Activated naive CD4-positive, alpha-beta T cell treated with anti-CD3 and anti-CD28 coated beads, Interleukin-2, amount 10 ng/mL, durations not matched to agents 7 days and 5 days (primary cell): ENCODE measurements at places on chromosomes 3 and 15.

DNA sequence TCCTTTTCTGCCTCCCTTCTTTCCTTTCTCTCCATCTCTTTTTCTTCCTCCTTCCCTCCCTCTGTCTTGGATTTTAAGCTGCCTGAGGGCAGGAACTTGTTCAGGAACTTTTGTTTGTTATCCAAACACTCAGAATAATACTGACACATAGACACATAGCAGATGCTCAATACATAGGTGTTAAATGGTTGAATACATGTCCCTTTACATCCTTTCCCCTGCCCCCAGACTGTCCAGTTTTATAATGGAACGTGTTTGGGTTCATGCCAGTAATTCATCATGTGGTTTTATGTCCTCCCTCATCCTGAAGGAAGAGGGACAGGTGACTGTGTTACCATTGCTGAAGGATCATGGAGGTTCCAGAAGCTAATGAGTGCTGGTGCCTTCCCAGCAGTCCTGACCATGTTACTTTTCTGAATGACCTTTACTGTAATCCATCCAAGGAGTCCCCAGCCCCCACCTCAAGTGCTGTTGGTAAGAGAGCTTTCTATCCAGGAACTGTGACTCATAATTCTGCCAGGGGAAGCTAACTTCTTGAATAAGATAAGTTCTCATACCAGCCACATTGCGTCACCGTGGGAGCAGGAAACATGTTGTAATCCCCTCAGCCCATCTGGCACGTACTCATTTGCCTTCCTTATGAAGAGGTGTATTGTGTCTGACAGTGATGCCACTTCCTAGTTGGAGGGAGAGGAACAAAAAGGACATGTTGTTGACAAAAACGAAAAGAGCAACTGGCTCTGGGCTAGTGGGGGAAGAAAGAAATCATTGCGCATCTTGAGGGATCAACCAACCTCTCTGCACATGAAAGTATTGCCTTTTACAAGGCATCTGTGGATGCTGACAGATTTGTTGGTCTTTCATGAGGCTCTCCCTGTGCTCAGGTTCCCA is 52.4 kb downstream of the IL1RAP start:
- peak; percentile 61 for DNase-seq
- H3K36me3 ChIP-seq: peaks cover 18% of the 10 kb centered on the region
- H3K4me3 ChIP-seq: no peak overlapping the region
- H3K27ac ChIP-seq: peak overlapping the region; percentile 33
- peaks cover 19% of the 10 kb centered on the region for H3K4me1 ChIP-seq

DNA sequence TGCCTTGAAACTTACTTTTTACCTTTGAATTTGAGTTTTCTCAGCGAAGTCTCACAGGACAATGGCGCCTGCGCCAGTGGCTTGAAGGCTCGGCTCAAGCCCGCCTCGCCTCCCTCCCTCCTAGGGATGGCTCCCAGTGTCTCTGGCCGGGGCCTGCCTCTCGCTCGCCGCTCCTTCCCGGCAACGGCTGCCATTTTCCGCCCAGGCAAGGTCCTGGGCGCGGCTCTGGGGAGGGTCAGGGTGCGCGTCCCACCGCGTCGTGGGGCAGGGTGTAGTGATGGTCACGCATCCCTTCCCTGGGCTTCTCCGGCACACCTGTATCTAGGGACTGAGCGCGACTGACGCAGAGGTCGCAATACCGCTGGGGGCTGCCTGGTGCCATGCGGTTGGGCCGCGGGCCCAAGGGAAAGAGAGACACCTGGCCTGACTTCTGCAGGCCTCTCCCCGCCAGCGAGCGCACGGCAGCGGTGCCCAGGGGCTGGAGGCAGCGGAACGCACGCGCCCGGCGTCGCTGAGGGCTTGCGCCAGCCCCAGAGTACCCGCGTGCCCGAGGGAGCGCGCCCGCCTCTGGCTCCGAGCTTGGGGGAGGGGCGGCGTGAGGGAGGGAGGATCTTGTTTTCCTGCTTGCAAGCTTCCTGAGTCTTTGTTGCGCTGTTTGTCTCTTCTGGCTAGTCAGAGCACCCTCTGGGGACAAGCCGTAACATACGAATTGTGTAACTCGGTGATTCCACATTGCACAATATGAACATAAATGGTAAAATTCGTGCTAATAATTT is 20.7 kb upstream of the FEM1B start:
- H3K27me3 ChIP-seq: peaks cover 35% of the 10 kb centered on the region
- peaks cover 6% of the 10 kb centered on the region for H3K4me1 ChIP-seq

DNA sequence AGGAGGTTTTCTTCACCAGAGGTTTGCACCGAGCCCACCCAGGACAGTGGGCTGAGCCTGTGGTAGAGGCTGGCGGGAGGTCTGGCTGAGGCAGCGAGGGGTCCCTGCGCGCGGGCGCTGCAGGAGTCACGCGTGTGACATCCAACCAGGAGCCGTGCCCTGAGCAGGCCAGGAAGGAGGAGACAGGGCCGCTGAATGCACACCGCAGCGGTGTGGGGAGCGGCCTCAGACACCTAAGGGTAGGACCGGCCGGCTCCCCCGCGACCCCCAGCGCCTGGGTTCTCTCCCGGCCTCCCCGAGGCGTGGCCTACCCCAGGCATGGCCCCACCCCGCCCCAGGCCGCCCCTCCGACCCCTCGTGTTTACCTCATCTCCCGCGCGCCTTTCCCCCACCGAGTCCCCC is 412 bp downstream of the SLC41A3 start:
- peak; percentile 70 for DNase-seq
- peak overlapping the region; percentile 87 for H3K27ac ChIP-seq
- H3K4me3 ChIP-seq: peak overlapping the region; percentile 85
- no peaks in the 10 kb centered on the region for H3K27me3 ChIP-seq
- H3K36me3 ChIP-seq: peaks cover 3% of the 10 kb centered on the region
- peaks cover 24% of the 10 kb centered on the region for H3K4me1 ChIP-seq

- no peaks in the 10 kb centered on the region for H3K27me3 ChIP-seq
- no peaks in the 10 kb centered on the region for H3K36me3 ChIP-seq
- no peak overlapping the region for H3K27ac ChIP-seq
- H3K4me3 ChIP-seq: no peak overlapping the region
Observed at GRCh38 chr3:84100861-84101260, 857.9 kb upstream of the CADM2 start.

DNA sequence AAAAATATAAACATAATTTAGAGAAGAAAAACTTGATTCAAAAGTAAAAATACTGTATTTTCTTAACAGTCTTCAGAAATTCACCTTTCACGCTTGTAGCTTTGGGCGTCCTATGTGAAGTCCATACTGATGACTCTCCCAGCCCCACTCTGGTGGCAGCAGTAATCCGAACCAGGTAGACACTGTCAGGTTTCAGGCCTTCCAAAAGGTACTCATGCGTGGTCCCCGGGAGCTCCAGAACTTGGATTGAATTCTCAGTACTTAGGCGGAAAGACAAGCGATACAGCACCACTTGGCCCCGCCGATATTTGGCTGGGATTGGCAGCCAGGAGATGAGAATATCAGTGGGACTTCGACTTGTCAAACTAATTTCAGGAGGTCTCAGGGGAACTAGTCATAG is 69.7 kb downstream of the PRTG start:
- no peak for DNase-seq
- no peaks in the 10 kb centered on the region for H3K4me1 ChIP-seq
- H3K27ac ChIP-seq: no peak overlapping the region
- H3K4me3 ChIP-seq: no peak overlapping the region
- H3K36me3 ChIP-seq: no peaks in the 10 kb centered on the region

DNA sequence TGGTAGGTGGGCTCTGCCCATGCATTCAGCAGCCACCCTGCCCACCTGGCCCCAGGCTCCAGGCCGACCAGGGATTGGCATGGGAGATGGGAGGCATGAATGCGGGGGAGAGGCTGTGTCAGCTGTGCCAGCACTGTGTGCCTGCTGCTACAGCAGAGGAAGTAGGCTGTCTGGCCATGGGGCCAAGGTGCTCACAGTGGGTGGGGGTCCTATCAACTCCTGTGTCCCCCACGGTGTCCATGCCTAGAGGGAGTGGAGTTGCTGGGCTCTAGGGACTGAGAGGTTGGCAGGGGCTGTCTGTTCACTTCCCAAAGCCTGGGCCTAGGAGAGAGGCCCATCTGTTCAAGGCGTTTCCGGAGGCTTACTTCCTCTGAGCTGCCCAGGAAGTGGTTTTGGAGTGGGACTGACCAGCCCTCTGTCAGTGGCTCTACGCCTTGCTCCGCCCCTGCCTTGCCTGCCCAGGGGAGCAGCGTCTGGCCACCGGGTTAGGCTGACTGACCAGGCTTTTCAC is 5.8 kb downstream of the PRKCD start:
- H3K4me3 ChIP-seq: no peak overlapping the region
- H3K27me3 ChIP-seq: no peaks in the 10 kb centered on the region
- DNase-seq: no peak
- peaks cover 42% of the 10 kb centered on the region for H3K4me1 ChIP-seq
- H3K36me3 ChIP-seq: no peaks in the 10 kb centered on the region

DNA sequence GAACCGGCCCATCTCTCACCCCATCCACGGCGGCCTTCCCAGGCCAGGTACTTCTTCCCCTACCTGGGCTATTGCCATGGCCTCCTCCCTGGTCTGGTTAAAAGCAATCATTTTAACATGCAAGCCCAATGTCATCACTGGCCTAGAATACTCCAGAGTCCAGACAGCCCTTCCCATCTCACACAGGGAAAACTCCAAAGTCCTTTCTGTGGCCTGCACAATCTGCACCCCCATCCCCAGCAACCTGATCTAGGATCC is 45.8 kb upstream of the SLCO2A1 start:
- no peak for DNase-seq
- H3K27ac ChIP-seq: no peak overlapping the region
- H3K4me3 ChIP-seq: no peak overlapping the region
- H3K36me3 ChIP-seq: no peaks in the 10 kb centered on the region

- peaks cover 12% of the 10 kb centered on the region for H3K4me1 ChIP-seq
- no peaks in the 10 kb centered on the region for H3K36me3 ChIP-seq
- no peak overlapping the region for H3K27ac ChIP-seq
- DNase-seq: no peak
- no peaks in the 10 kb centered on the region for H3K27me3 ChIP-seq
- no peak overlapping the region for H3K4me3 ChIP-seq
Observed at GRCh38 chr3:100269001-100269400, 8.2 kb downstream of the TBC1D23 start.

- H3K4me3 ChIP-seq: no peak overlapping the region
- no peaks in the 10 kb centered on the region for H3K36me3 ChIP-seq
- no peak overlapping the region for H3K27ac ChIP-seq
- DNase-seq: no peak
- no peaks in the 10 kb centered on the region for H3K27me3 ChIP-seq
- H3K4me1 ChIP-seq: no peaks in the 10 kb centered on the region
Observed at GRCh38 chr3:177459401-177459800, 262.1 kb upstream of the TBL1XR1 start.

DNA sequence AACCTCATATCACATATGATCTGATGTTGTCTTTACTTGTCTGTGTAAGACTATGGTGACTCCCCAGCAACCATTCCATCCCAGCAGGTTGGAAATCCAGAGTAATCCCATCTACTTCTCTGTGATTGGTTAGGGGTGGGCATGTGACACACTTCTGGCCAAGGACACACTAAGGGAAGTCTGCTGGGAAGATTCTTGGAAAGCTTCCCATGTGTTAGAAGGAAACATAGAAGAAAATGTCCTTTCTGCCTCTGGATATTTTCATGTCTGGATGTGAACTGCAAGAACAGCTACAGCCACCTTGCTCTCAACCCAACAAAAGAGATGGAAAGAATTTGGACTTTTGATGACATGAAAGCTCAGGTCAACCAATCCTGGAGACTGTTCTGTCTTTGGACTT is 2.6 kb upstream of the UBE2Q2 start:
- H3K4me1 ChIP-seq: peaks cover 22% of the 10 kb centered on the region

DNA sequence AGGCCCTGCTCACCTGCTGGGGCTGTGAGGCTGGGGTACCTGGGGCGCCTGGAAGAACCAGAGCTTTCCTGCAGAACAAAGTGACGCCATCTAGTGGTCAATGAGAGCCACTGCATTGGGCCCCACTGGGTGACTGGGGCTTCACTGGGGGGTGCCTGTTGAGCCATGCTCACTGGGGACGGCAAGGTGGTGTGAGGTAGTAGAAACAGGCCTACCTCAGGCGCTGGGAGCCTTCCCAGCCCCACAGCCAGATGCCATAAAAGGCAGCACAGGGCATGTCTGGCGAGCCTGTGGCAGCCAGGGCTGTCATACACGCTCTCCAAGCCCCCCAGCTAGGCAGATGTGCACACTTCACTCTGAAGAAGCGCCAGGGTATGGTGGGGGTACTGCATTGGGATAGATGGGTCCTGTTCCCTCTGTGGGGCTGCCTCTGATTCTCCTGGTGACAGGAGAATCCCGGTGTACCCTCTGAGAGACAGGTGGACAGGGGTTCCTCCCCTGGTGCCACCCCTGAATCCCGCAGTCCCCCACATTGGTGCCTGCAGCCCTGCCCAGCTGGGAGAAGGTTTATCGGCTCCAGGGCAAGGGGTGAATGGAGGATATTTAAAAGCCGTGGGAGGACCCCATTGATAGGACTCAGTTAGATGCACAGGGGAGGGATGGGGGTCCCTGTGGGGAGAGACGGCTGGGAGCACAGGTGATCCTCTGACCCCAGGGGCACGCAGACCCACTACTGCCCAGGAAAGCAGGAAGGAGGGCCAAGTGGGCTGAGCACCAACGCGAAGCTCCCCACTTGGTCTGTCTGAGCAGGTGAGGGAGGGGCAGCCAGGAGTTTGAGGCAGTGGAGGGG is 178.8 kb downstream of the NSMCE3 start:
- no peaks in the 10 kb centered on the region for H3K27me3 ChIP-seq
- peaks cover 24% of the 10 kb centered on the region for H3K4me1 ChIP-seq
- H3K27ac ChIP-seq: no peak overlapping the region
- peak; percentile 63 for DNase-seq

DNA sequence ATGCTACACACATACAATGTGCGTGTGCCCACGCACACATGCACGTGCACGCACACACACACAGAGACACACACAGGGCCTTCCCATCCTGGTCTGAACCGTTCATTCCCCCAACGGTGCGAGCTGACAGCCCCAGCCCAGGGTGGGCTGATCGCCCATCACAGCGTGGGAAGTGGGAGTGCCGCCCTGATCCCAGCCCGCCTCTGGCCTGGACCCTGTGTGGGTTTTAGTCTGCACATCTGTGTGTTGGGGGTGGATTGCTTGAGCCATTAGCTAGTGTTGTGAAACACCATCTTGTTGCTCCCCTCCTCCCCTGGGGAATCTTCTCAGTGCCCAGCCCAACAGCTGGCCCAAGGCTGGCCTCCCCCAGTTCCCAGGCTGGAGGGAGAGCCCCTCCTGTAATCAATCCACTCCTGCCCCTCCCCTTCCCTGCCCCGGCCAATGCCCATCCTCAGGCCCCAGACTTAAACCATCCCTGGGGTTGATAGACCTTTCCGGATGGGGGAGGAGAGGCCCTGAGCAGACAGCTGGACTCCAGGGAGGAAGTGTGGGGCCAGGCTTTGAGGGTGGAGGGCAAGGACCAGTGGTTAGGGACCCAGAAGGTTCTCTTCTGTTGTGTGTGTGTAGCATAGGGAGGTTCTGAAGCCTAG is 8.3 kb downstream of the SEMA3G start:
- peaks cover 2% of the 10 kb centered on the region for H3K4me1 ChIP-seq
- no peaks in the 10 kb centered on the region for H3K36me3 ChIP-seq
- H3K4me3 ChIP-seq: no peak overlapping the region
- no peak overlapping the region for H3K27ac ChIP-seq
- no peak for DNase-seq
- peaks cover 35% of the 10 kb centered on the region for H3K27me3 ChIP-seq
